GM04503 (cell line): ENCODE measurements at places on chromosomes 4 and X.

GRCh38 chrX:152070144-152070543 is 68.2 kb downstream of the MAGEA10 start:
- DNase-seq, result no peak

- DNase-seq, result no peak
Measured at GRCh38 chr4:15557786-15558550, 88.3 kb downstream of the CC2D2A start.

DNA sequence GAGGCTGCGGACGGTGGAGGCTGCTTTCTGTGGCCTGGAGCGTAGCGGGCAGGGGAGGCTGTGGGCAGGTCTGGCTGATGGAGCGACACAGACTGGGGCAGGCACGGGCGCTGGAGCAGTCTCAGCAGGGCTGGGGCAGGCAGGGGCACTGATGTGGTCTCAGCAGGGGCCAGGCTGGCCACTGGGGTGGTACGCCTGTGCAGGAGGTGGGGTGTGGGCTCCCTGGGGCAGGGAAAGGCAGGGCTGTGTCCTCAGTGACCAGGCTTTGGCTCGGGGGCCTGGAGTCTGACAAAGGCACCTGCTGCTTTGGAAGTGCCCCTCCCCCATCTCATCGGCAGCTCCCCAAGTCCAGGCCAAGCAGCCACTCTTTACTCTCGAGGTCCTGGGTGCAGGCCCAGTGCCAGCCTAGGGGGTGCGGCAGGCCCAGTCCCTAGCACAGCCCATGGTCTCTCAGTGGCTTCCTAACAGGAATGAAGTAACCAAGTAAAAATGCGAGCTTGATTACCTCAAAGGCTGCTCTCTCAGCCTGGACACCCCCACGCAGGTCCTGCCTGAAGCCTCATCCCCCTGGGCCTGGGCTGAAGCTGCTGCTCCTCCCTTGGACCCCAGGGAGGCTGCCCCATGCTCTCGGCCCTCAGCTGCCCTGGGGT is 55.5 kb downstream of the ADRA2C start:
- DNase-seq, result no peak

DNA sequence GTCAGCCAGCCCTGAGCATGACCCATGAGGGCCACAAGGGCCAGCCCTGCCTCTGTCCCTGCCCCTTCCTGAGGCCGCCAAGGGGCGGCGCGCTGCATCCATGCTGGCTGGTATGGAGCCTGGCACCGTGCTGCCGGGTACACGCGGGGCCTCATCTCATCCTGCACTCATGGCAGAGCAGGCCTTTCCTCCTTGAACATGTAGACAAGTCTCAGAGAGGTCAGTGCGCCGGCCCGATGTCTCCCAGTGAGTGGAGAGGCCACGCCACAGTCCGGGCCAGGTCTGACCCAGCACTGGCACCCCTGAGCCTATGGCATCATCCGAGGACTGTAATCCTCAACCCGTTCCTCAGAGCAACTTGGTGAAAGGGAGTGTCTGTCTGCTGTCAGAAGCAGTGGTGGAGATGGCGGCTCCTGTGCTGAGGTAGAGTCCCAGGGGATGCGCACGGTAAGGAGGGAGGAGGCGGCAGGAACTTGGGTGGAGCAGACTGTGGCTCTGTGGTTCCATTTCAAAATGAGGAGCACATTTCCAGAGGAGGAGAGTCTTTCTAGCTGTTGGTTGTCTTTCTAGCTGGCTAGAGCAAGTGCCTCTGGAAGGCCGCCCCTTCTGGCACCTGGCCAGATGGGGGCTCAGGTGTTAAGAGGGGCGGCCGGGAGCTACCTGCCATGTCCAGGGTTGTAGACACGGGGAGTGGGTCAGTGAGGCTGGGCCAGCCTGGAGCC is 32.8 kb downstream of the TRMT44 start:
- no peak for DNase-seq

GRCh38 chr4:3287271-3287971 is 5.4 kb upstream of the RGS12 start:
- DNase-seq, result no peak

DNA sequence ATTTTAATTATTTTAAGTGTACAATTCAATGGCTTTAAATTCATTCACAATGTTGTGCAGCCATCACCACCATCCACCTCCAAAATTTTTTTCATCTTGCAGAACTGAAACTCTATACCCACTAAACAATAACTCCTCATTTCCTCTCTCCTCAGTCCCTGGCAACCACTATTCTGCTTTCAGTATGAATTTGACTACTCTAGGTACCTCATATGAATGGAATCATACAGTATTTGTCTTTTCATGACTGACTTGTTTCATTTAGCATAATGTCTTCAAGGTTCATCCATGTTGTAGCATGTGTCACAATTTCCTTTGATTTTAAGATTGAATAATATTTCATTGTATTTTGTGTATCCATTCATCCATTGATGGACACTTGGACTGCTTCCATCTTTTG is 46.9 kb downstream of the KIF4A start:
- no peak for DNase-seq

DNA sequence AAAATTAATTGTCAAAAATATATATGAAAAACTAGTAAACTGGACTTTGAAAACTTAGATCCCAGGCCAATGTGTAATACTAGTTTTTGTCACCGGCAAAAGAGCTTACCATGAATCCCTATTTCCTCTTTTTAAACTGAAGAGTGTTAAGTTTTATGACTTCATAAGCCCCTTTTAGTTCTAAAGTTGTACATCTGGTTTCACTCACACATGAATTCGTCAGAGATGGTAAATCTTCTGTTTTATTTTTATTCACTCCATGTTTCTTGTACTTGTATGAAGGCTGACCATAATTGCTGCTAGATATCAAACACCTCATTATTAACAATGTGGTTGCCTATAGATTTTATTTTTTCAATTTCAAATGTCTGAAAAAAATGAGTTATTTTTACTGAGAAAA is 827.9 kb downstream of the PCDH7 start:
- no peak for DNase-seq

DNA sequence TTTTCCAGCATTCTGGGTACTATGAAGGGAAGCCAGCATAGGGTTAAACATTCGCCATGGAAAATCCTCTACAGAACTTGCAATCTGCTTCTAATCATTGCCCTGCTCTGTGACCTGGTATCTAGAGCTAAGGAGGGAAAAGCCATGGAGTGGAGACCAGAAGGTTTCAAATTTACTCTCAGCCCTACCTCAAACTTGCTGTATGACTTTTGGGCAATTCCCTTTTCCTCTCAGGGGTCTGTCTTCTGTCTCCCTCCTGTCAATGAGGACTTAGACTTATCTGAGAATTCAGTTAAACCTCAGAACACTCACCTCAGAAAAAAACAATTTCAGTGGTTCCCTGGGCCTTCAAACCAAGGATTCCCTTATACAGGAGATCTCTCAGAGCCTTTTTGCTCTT is 29.1 kb downstream of the ARHGEF9 start:
- DNase-seq, result no peak

- no peak for DNase-seq
Measured at GRCh38 chrX:78946178-78946931, 1.2 kb downstream of the P2RY10 start.

- no peak for DNase-seq
Measured at GRCh38 chr4:932713-933070, 432 bp downstream of the TMEM175 start.

DNA sequence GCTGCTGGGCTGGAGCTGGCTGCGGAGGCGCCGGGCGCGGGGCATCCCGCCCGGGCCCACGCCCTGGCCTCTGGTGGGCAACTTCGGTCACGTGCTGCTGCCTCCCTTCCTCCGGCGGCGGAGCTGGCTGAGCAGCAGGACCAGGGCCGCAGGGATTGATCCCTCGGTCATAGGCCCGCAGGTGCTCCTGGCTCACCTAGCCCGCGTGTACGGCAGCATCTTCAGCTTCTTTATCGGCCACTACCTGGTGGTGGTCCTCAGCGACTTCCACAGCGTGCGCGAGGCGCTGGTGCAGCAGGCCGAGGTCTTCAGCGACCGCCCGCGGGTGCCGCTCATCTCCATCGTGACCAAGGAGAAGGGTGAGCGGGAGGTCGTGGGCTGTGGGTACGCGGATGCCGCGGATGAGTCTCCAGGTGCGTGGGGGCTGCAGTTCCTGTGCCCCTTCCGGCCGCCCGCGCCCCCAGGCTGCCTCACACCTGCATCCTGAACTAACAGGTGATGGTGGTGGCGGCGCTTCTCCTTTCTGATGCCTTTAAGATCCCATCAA is 499 bp downstream of the CYP2U1 start:
- DNase-seq, result no peak

DNA sequence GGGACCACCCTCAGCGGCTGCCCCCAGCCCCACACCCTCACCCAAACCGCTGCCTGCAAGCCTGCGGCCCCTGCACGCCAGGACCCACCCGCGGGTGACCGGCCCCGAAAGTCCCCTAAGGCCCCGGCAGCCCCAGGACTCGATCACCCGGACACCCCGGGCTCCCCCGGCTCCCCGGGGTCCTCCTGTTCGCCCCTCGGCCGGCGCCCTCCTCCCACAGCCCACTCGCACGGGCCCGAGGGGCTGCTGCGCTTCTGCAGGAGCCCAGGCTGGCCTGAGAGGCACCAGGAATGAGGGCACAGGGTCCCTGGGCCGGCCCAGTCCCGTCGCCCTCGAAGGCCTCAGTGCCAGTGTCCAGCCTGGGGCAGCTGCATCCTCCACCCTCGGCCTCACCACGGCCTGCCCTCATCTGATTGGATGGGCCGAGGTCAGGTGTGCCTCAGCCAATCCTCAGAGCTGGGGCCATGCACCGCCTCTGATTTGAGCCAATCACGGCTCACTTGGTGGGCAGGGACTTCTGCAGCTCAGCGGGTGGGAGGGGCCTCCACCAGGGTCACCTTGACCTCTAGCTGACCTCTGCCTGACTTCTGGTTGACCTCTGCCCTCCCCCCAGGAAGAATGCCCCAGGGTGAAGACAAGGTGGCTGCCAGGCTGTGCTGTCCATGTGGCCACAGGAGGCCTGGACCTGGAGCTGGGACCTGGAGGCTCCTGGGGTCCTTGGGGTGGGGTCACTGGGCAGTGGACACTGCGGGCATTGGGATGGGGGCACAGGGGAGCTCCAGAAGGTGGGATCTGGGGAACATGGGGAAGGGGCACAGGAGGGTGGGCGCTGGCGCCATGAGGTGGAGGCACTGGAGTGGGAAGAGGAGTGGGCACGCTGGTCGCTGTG is 97.6 kb upstream of the NKX1-1 start:
- DNase-seq, result no peak

- DNase-seq, result peak; percentile 36
Measured at GRCh38 chr4:85672116-85672515, 197.2 kb downstream of the ARHGAP24 start.

- no peak for DNase-seq
Measured at GRCh38 chr4:87560802-87561201, 31.6 kb upstream of the SPARCL1 start.

DNA sequence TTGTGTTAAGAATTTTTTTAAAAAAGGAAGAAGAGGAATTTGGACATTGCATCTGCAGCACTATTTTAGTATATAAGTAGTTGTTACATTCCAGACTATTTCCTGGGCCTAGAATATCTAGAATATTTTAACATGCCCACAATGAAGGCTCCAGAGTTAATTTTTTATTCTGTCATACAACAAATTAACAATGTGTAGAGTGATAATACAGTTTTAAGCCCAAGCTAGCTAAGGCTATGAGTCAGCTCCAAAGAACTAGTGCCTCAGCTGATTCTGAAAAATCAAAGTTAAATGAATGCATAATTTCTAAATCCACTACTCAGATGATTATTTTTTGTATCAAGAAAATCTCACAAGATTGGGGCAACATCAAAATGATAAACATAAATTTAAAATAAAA is 231.4 kb downstream of the PRDM5 start:
- no peak for DNase-seq

- DNase-seq, result no peak
Measured at GRCh38 chrX:81202456-81202819, 536 bp downstream of the SH3BGRL start.

DNA sequence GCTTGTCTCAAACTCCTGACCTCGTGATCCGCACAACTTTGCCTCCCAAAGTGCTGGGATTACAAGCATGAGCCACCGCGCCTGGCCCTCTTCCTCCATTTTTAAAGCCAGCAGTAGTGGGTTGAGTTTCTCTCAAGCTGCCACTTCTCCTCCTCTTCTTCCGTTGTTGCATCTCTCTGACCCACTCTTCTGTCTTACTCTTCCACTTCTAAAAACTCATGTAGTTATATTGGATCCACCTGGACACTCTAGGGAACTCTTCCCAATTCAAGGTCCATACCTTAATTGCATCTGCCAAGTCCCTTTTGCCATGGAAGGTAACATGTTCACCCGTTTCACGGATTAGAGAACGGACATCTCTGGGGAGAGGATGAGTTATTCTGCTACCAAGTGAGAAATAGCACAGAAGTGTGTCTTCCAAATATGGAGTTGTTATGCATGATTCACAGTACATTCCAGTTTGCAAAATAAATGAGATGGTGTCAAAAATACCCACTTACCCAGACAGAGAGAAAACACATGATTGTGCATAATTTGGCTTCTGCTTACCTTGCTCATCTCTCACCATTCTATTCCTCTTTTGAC is 51.8 kb downstream of the GBA3 start:
- DNase-seq, result no peak

- peak; percentile 94 for DNase-seq
Measured at GRCh38 chr4:13980317-13981310, 353.1 kb upstream of the BOD1L1 start.

GRCh38 chr4:86497980-86498862 is 95.9 kb upstream of the PTPN13 start:
- no peak for DNase-seq

- DNase-seq, result no peak
Measured at GRCh38 chrX:136191171-136191570, 43.8 kb downstream of the FHL1 start.

- DNase-seq, result no peak
Measured at GRCh38 chrX:49282647-49283011, 13.0 kb downstream of the PPP1R3F start.

DNA sequence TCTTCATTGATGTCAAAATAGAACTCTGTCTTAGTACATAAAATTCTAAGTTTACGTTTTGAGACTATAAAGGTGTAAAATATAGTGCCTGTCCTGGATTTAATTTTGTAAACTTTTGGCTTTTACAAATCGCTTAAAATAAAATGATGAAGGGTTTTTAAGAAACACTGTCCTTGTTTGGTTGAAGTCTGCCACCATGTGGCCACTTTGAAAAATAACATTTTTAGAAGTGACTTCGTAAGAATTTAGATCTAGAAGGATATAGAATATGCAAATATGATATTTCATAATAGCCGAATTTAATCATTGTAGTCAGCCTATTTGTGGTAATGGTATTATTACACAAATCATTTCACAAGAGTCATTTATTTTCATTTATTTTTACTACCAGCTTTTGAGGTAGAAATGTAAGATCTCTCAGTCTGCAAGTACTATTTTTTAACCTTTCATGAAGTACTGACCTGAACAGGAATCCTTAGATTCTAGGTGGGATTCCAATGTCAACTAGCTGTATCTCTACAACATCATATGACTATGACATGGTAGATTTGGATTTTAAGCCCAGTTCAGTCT is 31.0 kb upstream of the FAT4 start:
- DNase-seq, result no peak

DNA sequence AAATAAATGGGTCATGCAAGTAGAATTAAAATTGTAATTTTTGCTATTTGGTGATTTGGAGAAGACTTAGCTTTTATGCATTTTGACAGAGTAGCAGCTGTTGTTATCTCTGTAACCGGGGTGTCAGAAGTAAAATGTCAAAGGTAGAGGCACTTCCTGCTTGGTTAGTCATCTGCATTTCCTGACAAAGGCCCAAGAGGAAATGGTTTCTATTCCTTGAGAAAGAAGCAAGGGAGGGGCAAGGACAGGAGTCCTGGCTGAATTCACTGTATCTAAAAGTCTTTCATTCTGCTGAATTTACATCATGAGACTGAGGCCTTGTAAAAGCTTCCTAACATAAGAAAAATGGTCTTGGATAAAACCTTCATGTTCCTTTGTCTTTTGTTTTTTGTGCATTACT is 550.9 kb upstream of the BOD1L1 start:
- no peak for DNase-seq
